Activated CD4-positive, alpha-beta T cell treated with anti-CD3 and anti-CD28 coated beads, Interleukin-2, amount 10 ng/mL, durations not matched to agents 7 days and 5 days (primary cell): ENCODE measurements at places on chromosomes 3 and 15. TPM values are rescaled to one million over a fixed set of nuclear protein-coding genes. Genes with fewer than 3 reads are reported as not detected.
A peak's percentile ranks its signal among the peaks of the same experiment; 100 is the strongest.

Gene IGF2BP2
- not detected for total RNA-seq

Gene LMAN1L
- 0.87 TPM for total RNA-seq

Gene MYL3
- not detected for total RNA-seq

Gene ITPKA
- total RNA-seq: 0.35 TPM

Gene PSMD2
- total RNA-seq: 193 TPM

Gene ESYT3
- total RNA-seq: 0.74 TPM

Gene GABRB3
- total RNA-seq: not detected

GRCh38 chr3:30878862-30879261, 15.6 kb downstream of the GADL1 start:
- no peak for DNase-seq

- DNase-seq: no peak
Observed at GRCh38 chr3:43023746-43024145, 44.6 kb downstream of the GASK1A start.

- peak; percentile 39 for DNase-seq
Observed at GRCh38 chr15:23877502-23878412, 190.7 kb upstream of the NDN start.

DNA sequence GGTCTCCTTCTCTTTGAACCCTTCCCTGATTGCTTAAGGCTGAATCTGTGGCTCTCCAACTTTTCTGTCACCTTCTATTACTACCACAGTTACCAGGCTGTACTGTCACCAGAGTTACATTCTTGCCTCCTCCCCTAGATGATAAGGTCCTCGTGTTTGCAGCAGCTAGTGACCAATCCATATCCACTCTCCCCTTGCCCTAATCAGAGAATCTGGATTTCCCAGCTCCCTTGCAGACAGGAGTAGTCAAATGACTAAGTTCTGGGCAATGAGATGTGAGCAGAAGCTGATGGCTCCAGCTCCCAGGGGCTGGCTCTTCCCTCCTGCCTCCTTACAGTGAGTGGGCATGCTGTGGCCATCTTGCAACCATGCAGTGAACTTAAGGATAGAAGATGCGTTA, 95.4 kb upstream of the VGLL4 start:
- no peak for DNase-seq

- DNase-seq: no peak
Observed at GRCh38 chr3:133117342-133117741, 79.2 kb downstream of the TMEM108 start.

- no peak for DNase-seq
Observed at GRCh38 chr3:144831955-144832716, 860.5 kb downstream of the DIPK2A start.

DNA sequence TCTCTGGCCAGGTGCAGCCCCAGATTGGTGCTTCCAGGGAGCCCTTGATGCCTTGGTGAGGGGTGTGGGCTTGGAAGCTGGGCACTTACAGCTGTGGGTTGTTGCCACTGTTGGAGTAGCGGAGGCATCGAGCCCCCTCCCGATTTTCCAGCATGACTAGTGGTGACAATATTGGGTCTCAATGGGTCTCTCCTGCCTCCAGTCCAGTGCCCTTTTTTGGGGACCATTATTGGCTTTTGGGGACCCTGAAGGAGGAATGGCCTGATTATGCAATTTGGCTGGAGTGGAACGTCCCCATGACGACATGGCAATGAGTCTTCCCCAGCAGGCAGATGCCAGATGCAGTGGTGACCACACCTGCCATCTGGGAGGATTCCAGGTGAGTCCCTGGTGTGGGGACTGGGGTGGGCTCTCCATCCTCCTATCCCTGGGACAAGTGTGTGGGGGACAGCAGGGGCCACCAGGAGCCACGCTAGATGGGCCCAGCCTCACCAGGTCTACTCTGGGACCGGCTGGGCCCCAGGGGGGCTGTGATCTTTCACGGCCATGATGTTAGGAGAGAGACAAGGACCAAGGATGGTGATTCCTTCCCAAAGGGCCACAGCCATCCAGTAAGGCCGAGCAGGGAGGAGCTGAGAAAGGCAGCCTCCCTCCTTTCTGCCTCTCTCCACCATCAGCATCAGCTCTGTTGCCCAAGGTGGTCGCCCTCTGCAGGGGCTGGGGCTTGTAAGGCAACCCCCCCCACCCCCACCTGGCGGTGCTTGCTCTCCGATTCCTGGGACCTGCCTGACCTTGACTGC, 196.8 kb downstream of the GOLGA6L6 start:
- DNase-seq: no peak

GRCh38 chr3:22665528-22665927, 537.6 kb upstream of the UBE2E2 start:
- no peak for DNase-seq

GRCh38 chr3:32725721-32726120, 40.7 kb downstream of the CNOT10 start:
- no peak for DNase-seq

- DNase-seq: peak; percentile 65
Observed at GRCh38 chr3:42547401-42547945, 34.3 kb downstream of the SEC22C start.

DNA sequence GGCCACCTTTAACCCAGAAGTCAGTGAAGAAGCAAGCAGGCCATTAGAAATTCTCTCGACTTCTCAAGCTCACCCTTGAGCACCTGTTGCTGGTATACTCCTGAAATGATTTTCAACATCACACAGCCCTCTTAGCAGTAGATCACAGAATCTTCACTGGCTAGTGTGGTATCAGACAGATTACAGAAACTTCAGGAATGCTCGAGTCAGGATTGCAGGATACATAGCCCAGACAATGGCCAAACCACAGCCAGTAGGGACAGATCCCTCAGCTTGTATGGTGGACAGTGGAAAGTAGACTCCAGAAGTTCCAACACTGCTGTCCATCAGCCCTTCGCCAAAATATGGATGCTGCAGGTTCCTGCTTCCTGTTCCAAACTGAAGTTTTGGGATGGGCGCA, 4.5 kb upstream of the KLHL40 start:
- no peak for DNase-seq

GRCh38 chr15:66751579-66751978, 49.5 kb downstream of the SMAD6 start:
- DNase-seq: no peak

DNA sequence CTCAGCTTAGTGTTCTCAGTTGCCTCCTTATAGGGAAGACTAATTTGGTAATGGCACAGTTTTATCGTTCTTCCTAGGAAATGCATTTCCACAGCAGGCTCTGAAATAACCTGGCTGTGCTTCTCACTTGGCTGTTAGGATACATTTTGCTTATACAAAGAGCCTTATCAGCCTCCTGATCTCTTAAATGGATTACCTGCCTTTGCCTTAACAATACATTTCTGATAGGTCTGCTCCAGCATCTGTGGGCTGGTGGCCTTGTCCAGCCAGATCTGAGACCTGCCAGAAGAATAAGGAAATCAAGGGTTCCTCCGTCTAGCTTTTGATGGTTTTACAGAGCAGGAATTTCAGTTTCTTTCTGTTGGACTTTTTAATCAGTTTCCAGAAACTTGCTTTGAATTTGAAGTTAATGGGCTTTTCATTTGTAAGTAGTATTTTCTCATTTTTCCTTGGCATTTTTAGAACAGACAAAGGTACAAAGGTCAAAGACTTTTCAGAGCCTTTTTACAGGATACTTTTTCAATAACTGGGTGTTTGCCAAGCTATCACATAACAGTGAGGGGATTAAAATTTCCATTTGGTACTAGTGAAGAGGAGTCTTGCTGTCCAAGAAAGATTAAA, 116.3 kb downstream of the AKAP13 start:
- DNase-seq: no peak

- DNase-seq: no peak
Observed at GRCh38 chr3:127093312-127093711, 99.6 kb upstream of the PRR23E start.

GRCh38 chr15:55240125-55240760, 43.5 kb upstream of the RSL24D1 start:
- DNase-seq: no peak
